Bone marrow (tissue), 2 donors: ENCODE measurements at places on chromosomes 7 and 10.

GRCh38 chr10:12681252-12681651 is 320.3 kb downstream of the CCDC3 start:
- DNase-seq, result no peak

GRCh38 chr10:120945801-120946302 is 94.7 kb downstream of the WDR11 start:
- no peak for DNase-seq

GRCh38 chr7:75689246-75690099 is 49.3 kb downstream of the HIP1 start:
- no peak for DNase-seq

- DNase-seq, result no peak
Observed at GRCh38 chr7:137081321-137082093, 213.1 kb downstream of the CHRM2 start.

GRCh38 chr7:157784041-157784835 is 447.4 kb downstream of the DNAJB6 start:
- DNase-seq, result no peak

GRCh38 chr7:23235813-23236221 is 10.8 kb upstream of the GPNMB start:
- DNase-seq, result no peak

DNA sequence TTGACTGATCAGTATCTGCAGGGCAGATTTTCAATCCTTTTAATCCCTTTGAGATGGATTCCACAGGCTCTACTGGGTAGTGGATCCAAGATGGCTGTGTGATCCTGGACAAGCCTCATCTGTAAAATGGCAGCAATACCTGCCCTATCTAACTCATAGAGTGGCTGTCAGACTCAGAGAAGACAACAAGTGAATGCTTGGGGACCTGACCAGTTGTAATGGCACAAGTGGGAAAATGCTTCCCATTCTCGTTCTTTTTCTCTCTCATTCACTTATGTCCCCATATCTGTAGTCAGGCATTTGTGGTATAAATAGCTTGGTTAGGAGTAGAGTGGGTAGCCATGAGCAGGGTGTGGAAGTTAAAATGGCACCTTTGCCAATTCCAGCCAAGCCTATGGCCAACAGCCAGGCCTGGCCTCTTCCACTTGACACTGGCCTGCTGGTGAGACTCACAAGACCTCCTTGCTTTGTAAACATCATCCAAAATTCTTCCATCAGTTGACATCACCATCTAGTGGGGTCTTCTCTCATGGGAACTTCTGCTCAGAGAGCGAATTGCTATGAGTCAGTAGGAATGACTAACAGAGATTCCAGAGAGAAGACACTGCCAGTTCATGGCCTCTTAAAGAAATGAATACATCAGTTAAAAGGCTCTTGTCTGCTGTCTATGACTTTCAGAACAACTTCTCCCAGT is 150.1 kb downstream of the PLPP4 start:
- no peak for DNase-seq

- no peak for DNase-seq
Observed at GRCh38 chr10:15485027-15485426, 113.9 kb upstream of the FAM171A1 start.
